ENCODE measurements at places on chromosomes 2 and 18. TPM values are rescaled to one million over a fixed set of nuclear protein-coding genes. Genes with fewer than 3 reads are reported as not detected.

DNA sequence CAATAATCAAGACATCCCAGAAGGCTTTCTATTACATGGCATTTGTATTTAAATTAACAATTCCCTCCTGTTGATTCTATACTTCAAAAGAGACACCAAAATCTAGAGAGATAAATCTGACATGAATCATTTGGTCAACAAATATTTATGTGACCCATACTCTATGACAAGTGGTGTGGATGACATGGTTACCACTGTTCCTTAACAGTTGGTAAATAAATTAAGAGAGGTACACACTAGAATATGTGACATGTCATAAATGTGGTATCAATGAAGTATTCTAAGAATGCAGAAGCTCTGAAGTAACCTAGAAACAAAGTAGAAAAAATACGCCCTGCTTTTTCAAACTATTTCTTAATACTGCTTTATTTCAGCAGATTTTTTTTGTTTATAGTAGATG, 255.4 kb downstream of the EXOC6B start:
- DNase-seq, result no peak
- peaks cover 11% of the 10 kb centered on the region for H3K4me1 ChIP-seq
- H3K36me3 ChIP-seq, result no peaks in the 10 kb centered on the region
- H3K27ac ChIP-seq, result no peak overlapping the region
- no peak overlapping the region for H3K4me3 ChIP-seq

- H3K4me1 ChIP-seq, result no peaks in the 10 kb centered on the region
- H3K27me3 ChIP-seq, result no peaks in the 10 kb centered on the region
- no peak overlapping the region for H3K27ac ChIP-seq
- no peaks in the 10 kb centered on the region for H3K36me3 ChIP-seq
- peak; percentile 38 for DNase-seq
- H3K4me3 ChIP-seq, result no peak overlapping the region
Measured at GRCh38 chr18:74310411-74310810, 5.2 kb upstream of the C18orf63 start.

SERTAD2 gene
- total RNA-seq, result 27.3 TPM

- no peaks in the 10 kb centered on the region for H3K27me3 ChIP-seq
- no peak overlapping the region for H3K4me3 ChIP-seq
- no peaks in the 10 kb centered on the region for H3K4me1 ChIP-seq
Measured at GRCh38 chr2:10983711-10984110, 72.0 kb downstream of the KCNF1 start.

- DNase-seq, result peak; percentile 49
- H3K4me3 ChIP-seq, result peak overlapping the region; percentile 70
- peaks cover 57% of the 10 kb centered on the region for H3K4me1 ChIP-seq
- no peak overlapping the region for H3K27ac ChIP-seq
Measured at GRCh38 chr2:109128048-109128615, 873 bp upstream of the SH3RF3 start.

SLC23A3 gene
- total RNA-seq, result 7.1 TPM

- H3K4me1 ChIP-seq, result peaks cover 31% of the 10 kb centered on the region
- H3K27ac ChIP-seq, result peak overlapping the region; percentile 48
- 0 out of 2 replicates have a peak, but pooled peaks cover 16% of the 10 kb centered on the region for H3K36me3 ChIP-seq
- no peak for DNase-seq
- H3K4me3 ChIP-seq, result no peak overlapping the region
Measured at GRCh38 chr2:70498054-70498453, 55.6 kb downstream of the TGFA start.

DNA sequence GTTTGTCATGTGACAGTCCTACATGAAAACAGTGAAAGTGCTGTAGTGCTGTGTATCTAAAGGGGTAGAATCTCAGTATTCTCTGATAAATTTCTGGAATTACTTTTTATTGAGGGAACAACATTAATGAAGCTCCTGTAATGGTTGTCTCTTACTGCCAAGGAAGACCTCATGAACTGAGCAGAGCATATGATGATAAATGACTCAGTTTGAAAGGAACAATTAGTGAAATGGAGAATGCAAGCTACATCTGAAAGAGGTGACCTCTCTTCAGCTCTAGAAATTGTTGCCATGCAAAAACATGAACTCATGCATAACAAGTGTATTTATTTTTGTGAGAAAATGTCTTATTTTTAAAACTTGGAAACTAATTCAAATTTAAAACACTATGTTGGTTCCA, 93.6 kb downstream of the SCN9A start:
- H3K27me3 ChIP-seq, result no peaks in the 10 kb centered on the region
- no peak overlapping the region for H3K4me3 ChIP-seq
- H3K36me3 ChIP-seq, result no peaks in the 10 kb centered on the region
- H3K27ac ChIP-seq, result no peak overlapping the region
- no peak for DNase-seq
- H3K4me1 ChIP-seq, result no peaks in the 10 kb centered on the region

DNA sequence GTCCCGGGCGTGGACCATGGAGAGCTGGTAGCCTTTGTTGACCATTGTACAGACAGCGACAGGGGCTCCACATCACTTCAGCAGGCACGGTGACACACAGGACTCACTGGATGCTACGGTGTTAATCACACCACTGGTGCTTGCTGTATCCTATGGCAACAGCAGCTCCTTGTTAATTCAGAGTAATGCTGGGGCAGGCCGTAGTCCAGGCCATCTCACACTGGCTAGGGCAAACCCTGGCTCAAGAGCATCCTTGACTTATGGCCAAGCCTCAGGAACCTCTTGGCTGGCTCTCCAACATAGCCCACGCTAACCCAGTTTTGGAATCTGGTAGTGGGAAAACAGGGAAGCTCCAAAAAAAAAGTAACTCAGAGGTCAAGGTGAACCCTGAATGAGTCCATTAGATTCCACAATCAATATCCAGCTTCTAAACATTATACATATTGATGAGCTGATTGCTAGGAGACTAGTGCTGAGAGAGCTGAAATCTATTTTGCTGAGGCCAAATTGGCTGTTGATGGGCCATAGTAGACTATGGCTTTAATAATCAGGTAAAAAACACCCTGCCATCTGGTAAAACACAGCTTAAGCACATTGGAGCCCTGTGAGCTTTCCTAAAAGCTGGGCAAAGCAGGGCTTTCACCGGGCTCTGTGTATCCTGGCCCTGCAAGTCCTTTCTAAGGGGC, 253.6 kb downstream of the PRKCE start:
- H3K36me3 ChIP-seq, result no peaks in the 10 kb centered on the region
- no peak for DNase-seq
- peaks cover 15% of the 10 kb centered on the region for H3K4me1 ChIP-seq
- no peak overlapping the region for H3K27ac ChIP-seq
- no peaks in the 10 kb centered on the region for H3K27me3 ChIP-seq

DNA sequence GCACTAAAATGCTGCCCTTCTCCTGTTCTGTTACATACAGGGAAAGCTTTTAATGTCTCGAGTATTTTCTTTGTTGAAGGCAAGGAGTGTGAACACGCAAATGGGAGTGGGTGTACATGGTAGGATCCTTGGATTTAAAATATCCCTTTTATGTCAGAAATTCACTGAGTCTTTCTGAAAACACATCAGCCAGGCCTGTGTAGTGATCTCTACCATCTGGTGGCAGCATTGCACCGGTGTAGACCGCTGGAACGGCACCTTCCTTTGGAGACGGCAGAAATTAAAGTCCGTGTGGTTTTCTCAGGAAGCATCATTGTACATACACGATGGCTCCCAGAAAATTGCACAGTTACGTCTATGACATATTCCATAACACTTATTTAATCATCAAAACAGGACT, 515.8 kb downstream of the GALR1 start:
- no peak overlapping the region for H3K4me3 ChIP-seq
- no peak overlapping the region for H3K27ac ChIP-seq
- H3K36me3 ChIP-seq, result no peaks in the 10 kb centered on the region
- no peaks in the 10 kb centered on the region for H3K4me1 ChIP-seq

CRACDL gene
- 29.6 TPM for total RNA-seq

GRCh38 chr18:8208716-8209115, 400.5 kb upstream of the RAB12 start:
- no peak for DNase-seq
- no peaks in the 10 kb centered on the region for H3K4me1 ChIP-seq
- no peak overlapping the region for H3K27ac ChIP-seq
- H3K27me3 ChIP-seq, result no peaks in the 10 kb centered on the region
- H3K4me3 ChIP-seq, result no peak overlapping the region
